Anterior cingulate cortex (tissue), 58 donors: ENCODE measurements at places on chromosomes 1 and 21.

DNA sequence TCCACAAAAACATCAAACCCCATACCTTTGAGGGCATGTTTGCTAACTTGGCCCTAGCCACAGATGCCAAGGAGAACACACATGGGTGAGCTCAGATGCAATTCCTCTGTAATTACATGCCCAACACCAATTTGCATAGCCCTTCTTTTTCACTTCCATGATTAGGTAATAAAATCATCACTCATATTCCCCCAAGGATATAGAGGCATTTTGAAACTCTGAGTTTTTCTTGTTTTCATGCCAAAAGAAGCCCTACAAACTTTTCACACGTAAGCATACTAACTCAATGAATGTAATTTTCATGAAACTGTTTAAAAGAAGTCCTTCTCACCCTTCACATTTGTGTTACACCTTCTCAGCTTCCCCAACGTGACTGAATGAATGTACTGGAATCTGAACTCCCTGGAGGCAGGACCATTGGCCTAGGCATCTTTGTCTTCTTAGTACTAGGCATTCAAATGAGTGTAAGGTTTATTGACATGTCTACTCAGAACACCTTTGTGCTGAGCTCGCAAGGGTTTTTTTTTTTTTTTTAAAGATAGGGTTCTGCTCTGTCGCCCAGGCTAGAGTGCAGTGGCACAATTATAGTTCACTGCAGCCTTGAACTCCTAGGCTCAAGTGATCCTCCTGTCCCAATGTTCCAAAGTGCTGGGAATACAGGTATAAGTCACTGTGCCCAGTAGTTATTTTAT is 31.0 kb downstream of the FBXO42 start:
- no peak for DNase-seq

- no peak for DNase-seq
These were observed 5.1 kb upstream of the PIGV start for GRCh38 chr1:26782521-26783212.

- DNase-seq, result no peak
These were observed 11.0 kb upstream of the TNFRSF8 start for GRCh38 chr1:12052008-12052573.

GRCh38 chr1:224057461-224058199 is 56.3 kb upstream of the FBXO28 start:
- no peak for DNase-seq

DNA sequence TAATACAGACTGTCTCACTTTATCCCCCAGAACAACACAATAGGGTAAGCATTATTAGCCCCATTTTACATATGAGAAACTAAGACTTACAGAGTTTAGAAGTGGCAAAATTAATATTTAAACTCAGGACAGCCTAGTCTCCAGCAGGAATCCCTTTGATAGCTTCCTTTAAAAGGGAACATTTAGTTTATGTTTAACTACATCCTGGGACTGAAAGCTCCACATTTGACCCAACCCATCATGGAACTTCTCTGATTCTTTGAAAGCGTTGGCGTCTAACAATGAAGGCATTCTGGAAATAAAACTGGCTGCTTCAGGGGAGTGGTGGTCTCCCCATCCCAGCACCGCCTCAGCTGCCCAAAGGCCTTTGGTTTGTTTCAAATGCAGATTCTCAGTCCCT is 250.6 kb upstream of the NFIA start:
- no peak for DNase-seq

DNA sequence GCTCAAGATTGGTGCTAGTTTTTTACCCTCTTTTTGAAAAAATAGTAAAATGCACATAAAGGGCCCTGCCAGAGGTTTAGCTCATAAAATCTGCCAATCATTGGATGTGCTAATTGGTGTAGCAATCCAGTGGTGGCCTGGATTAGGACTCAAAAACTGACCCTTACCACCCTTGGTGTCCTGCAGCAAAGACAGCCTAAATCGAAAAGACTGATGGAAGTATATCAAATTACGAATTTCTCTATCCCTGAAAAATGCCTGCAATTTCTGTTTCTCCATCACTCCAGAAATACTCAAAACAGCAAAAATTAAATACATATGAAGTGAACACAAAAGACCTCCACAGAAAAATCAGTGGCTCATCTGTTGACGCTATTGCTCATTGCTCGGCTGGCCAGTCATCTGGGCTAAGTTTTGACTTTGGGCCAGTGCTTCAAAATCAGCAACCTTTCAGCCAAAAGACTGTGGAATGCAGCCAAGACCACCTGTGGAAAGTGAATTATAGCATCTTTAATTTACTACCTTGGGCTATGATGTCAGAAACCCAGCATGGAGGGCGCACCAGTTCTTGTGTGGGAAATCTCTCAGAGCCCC is 30.0 kb downstream of the WLS start:
- DNase-seq, result no peak

- no peak for DNase-seq
These were observed 167.9 kb downstream of the KCNJ6 start for GRCh38 chr21:37748351-37748750.

DNA sequence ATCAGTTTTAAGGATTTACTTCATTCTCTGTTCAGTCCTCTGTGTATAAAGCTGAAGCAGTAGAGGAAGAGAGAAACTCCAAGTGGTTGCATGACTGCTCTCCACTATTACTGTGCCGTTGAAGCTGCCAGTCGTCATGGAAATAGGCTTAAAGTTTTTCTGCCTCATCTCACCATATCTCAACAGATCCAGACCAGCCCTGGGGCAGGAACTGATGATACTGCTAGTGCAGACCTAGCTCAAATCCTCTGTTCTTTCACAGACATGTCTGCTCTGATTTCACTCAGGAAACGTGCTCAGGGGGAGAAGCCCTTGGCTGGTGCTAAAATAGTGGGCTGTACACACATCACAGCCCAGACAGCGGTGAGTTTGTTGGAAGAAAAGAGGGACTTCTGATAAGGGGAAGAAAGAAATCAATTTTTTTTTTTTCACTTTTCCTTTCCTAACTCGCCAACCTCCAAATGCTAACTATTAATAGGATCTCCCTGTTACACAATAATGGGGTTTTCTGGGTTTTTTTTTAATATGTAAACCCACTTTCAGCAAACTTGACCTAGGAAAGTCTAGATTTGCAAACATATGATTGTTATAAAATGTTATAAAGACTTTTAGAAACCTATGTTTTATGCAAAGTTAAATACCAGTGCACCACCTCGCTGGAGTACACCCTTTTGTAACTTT is 22.2 kb upstream of the STRIP1 start:
- no peak for DNase-seq

DNA sequence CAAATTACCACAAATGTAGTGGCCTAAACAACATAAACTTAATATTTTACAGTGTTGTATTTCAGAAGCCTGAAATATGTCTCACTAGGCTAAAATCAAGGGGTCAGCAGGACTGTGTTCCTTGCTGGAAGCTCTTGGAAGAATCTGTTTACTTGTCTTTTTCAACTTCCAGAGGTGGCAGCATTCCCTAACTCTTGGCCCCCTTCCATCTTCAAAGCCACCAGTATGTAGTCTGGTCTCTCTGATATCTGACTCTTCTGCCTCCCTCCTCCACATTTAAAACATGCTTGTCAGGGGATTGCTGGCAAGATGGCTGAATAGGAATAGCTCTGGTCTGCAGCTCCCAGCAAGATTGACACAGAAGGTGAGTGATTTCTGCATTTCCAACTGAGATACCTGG is 567.5 kb downstream of the PLA2G4A start:
- no peak for DNase-seq

GRCh38 chr1:234934611-234935033 is 194.0 kb downstream of the TOMM20 start:
- no peak for DNase-seq

- DNase-seq, result no peak
These were observed 166.2 kb downstream of the CLIC6 start for GRCh38 chr21:34834852-34835501.

GRCh38 chr1:196403803-196404690 is 204.2 kb downstream of the KCNT2 start:
- DNase-seq, result no peak

DNA sequence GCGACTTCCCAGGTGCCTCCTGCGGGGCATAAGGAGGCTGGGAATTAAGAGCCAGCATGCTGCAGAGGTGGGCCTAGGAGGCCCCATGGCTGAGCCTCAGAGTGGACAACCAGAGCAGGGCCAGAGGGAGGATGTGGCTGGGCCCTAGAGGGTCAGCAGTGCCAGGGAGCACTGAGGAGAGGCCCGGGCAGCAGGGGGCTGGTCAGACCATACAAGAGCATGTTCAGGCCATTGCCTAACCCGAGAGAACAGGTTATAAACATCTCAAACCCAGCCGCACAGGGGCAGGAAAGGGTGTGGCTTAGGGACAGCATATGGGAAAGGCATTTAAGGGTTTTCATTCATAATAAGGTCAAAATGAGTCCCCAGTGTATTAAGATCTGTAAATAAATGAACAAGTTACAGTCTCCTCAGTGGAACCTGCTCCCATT is 51.1 kb downstream of the IER5 start:
- no peak for DNase-seq

GRCh38 chr1:18480315-18481189 is at the start of gene KLHDC7A:
Gene KLHDC7A (plus strand): TSS chr1:18480930. CDS start chr1:18480982, 52 bp downstream.
- no peak for DNase-seq

- DNase-seq, result no peak
These were observed 69.8 kb downstream of the MPZL1 start for GRCh38 chr1:167791281-167792187.

DNA sequence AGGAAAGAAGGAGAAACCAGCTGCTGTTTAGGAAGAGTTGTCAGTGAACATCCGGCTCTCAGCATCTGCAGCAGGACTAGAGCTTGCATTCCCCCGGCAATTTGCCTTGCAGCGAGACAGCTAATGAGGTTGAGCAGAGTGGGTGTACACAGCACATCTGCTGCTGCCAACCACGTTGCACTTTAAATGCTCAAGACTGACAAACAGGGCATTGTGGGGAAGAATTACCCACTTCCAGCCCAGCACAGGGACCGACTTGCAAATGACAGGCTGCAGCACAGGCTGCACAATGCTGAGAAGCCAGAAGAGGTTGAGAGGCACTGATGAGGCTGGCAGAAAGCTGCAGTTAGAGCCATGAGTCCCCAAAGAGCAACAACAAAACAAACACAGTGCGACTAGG is 47.5 kb upstream of the PLA2G2C start:
- DNase-seq, result peak; percentile 16

DNA sequence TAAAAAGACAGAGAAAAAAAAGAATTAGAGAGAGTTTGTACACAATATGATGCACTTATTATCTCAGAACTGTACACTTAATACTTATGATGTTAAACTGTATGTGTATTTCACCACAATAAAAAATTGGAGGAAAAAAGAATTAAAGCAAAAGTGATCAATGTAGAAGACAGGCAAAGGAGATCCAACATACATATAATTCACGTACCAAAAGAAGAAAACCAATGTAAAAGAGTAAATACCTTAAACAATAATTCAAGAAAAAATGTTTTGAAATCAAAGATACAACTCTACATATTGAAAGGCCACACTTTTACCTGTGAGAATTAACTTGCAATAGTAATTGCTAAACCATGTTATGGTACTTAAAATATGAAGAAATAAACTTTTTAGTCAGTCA is 9.8 kb upstream of the PGLYRP3 start:
- no peak for DNase-seq

DNA sequence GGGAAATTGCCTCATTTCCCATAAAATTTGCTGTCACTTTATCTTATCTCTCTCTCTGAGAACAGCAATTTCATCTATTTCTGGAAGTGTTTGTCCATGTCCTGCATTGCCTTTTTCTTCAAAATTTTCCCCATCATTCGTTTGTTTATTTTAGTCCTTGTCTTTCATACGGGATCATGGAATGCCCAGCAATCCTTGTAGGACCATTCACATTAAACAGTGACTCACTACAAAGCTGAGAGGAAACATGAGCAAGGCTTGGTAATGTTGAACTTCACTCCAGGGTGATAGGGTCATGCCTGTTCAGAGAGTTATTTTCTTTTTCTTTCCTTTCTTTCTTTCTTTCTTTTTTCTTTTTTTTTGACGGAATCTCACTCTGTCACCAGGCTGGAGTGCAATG is 32.2 kb upstream of the HNRNPU start:
- no peak for DNase-seq

GRCh38 chr1:3172431-3173380 is 103.7 kb downstream of the PRDM16 start:
- DNase-seq, result no peak

- DNase-seq, result no peak
These were observed 34.9 kb upstream of the ARHGEF16 start for GRCh38 chr1:3419415-3420204.

DNA sequence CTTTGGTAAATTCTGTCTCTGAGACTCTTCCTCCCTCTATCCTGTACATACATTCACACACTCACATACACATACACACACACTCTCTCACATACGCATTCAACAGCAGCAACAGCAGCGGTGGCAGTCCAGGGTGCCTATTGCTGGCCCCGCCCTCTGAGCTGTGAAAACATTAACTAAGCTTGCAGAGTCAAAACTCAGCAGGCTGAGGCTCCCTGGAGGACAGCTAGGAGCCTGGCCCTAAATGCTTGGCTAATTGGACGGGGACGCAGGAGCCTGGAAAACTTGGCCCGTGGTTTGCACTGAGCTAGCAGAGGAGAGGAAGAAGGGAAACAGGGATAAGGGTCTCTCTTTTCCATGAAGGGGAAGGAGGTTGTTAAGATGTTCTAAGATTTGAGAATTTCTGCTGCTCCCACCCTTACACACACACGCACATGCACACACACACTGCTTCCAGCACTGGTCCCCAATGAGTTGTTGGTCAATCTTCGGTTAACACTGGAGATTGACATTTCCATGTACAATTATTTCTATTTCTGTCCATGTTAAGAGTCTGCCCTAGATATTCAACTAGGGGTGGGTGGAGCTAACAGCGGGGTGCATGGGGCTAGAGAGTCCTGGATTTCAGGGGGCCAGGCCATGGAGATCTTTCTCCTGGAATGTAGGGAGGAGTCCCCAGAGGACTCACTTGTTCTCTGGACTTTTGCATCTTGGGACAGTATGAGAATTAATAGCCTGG is 94.2 kb downstream of the PLXNA2 start:
- no peak for DNase-seq

- no peak for DNase-seq
These were observed 8.8 kb upstream of the GBP6 start for GRCh38 chr1:89355056-89355455.

DNA sequence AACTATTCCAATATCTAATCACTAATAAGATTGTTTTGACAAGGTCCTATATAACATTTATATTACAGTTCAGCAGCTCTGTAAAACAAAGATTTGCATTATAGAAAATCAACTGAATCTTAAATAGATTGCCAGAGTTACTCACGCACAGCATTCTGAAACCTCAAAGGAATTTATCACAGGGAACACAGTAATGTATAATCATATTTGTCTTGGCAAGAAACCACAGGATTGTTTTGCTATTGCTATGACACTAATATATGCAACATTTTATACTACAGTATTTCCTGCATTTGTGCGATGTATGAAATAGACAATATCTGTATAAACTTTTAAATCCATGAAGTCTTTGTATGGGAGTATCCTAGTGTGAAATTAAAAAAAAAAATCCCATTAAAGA is 101.4 kb downstream of the PLPPR5 start:
- DNase-seq, result no peak

- DNase-seq, result no peak
These were observed 13.2 kb upstream of the EXO5 start for GRCh38 chr1:40495315-40495903.

- no peak for DNase-seq
These were observed 54.0 kb upstream of the COL11A1 start for GRCh38 chr1:103162360-103162759.

GRCh38 chr1:93575621-93576284 is 105.9 kb downstream of the BCAR3 start:
- no peak for DNase-seq

GRCh38 chr21:16840538-16840937 is 672.3 kb upstream of the CXADR start:
- DNase-seq, result no peak
